H9 (cell line): ENCODE measurements at places on chromosomes 7 and 10.

GRCh38 chr10:112855134-112855533, 94.9 kb upstream of the TCF7L2 start:
- H3K4me1 ChIP-seq, result no peaks in the 10 kb centered on the region
- H3K27me3 ChIP-seq, result no peaks in the 10 kb centered on the region
- DNase-seq, result no peak
- H3K27ac ChIP-seq, result no peak overlapping the region
- peaks cover 2% of the 10 kb centered on the region; the same call in 2 of the 3 replicates for H3K36me3 ChIP-seq

DNA sequence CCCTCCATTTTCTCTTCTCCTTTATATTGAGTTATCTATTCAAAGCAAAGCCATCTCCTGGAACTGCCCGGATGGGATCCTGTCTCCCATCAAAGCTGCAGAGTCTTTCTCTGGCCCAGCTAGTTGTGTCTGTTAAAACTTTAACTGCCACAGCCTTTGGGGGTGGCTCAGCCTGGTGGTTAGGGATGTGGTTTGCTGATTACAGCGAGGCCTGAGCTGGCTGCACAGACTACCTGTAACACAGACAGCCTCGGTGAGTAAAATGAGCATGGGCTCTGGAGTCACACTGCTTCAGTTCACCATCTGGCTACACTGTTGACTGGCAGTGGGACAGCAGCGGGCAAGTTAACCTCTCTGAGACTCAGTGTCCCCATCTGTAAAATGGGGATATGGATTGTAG, 18.4 kb upstream of the HABP2 start:
- H3K27me3 ChIP-seq, result no peaks in the 10 kb centered on the region
- H3K36me3 ChIP-seq, result no peaks in the 10 kb centered on the region
- H3K27ac ChIP-seq, result no peak overlapping the region
- no peaks in the 10 kb centered on the region for H3K4me1 ChIP-seq

DNA sequence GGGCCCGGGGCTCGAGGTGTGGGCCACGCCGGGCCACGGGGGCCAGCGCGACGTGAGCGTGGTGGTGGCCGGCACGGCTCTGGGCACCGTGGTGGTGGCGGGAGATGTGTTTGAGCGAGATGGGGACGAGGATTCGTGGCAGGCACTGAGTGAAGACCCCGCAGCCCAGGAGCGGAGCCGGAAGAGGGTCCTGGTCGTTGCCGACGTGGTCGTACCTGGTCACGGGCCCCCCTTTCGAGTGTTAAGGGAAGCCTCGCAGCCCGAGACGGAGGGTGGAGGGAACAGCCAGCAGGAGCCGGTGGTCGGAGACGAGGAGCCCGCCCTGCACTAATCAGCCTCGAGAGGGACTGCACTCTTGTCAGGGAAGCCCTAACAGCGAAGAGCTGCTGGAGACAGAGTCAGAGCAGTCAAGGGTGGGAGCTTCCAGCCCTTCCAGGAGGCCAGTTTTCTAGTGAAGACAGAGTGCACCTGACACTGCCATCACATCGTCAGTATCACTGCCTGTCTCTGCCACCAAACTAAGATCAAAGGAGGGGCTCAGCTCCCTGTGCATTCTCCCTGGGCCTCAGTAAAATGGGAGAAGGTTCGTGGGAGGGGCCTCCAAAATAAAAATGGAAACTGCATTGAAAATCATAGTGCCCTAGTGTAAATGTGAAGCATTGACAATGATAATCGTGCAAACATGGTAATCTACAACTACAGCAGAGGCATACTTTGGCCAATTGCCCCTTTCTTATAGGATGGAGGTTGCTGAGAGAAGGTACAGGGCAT, 1.3 kb downstream of the MBLAC1 start:
- peaks cover 3% of the 10 kb centered on the region; the same call in 1 of the 2 replicates for H3K4me1 ChIP-seq
- H3K36me3 ChIP-seq, result peaks cover 2% of the 10 kb centered on the region; the same call in 1 of the 3 replicates
- no peaks in the 10 kb centered on the region; the same call in 1 of the 2 replicates for H3K27me3 ChIP-seq
- H3K4me3 ChIP-seq, result peak overlapping the region; percentile 98
- no peak overlapping the region for H3K27ac ChIP-seq

GRCh38 chr10:43229208-43230061, 37.4 kb downstream of the RASGEF1A start:
- peak; percentile 57 for DNase-seq
- H3K27ac ChIP-seq, result no peak overlapping the region
- no peaks in the 10 kb centered on the region; the same call in 1 of the 2 replicates for H3K4me1 ChIP-seq
- H3K36me3 ChIP-seq, result no peaks in the 10 kb centered on the region; the same call in 2 of the 3 replicates

- 0 out of 2 replicates have a peak, but pooled peaks cover 2% of the 10 kb centered on the region for H3K36me3 ChIP-seq
- H3K4me1 ChIP-seq, result no peaks in the 10 kb centered on the region
- H3K4me3 ChIP-seq, result no peak overlapping the region
- H3K27me3 ChIP-seq, result no peaks in the 10 kb centered on the region
These were observed 48.0 kb upstream of the CPXM2 start for GRCh38 chr10:123939591-123939990.

DNA sequence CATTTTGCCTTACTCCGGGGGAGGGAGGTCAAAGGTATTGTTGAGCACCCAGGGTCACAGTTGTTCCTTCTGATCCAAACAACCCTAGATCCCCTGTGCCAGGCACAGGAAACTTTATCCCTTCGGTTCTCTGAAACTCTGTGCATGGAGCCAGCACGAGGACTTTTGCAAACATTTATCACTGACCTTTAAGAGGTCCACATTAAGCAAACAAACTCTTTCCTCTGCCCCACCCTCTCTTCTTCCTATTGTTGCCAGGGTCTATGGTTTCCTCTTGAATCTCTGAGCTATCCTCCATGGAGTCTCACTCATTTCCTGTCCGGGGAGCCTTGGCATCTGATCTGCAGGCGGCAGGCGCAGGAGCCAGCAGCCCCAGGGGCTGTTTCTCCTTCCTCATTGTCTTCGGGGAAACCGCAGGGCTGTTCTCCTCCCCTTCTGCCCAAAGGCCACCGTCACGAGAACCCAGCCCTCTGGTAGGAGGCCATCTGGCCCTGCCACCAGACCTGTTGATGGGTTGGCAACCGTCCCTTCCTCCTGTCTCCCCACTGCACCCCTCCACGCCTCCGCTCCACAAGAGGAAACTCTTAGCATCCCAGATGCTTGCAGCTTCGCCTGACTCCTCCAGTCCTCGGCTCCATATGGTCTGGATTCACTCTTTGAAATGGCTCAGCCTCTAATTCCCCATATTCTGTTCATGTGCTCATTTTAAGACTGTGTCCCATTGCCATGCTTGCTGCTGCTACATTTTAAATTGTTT, 327.3 kb upstream of the NRP1 start:
- no peaks in the 10 kb centered on the region for H3K27me3 ChIP-seq
- H3K36me3 ChIP-seq, result peaks cover 4% of the 10 kb centered on the region; the same call in 1 of the 2 replicates
- H3K4me3 ChIP-seq, result no peak overlapping the region
- H3K4me1 ChIP-seq, result peaks cover 4% of the 10 kb centered on the region
- H3K27ac ChIP-seq, result no peak overlapping the region

DNA sequence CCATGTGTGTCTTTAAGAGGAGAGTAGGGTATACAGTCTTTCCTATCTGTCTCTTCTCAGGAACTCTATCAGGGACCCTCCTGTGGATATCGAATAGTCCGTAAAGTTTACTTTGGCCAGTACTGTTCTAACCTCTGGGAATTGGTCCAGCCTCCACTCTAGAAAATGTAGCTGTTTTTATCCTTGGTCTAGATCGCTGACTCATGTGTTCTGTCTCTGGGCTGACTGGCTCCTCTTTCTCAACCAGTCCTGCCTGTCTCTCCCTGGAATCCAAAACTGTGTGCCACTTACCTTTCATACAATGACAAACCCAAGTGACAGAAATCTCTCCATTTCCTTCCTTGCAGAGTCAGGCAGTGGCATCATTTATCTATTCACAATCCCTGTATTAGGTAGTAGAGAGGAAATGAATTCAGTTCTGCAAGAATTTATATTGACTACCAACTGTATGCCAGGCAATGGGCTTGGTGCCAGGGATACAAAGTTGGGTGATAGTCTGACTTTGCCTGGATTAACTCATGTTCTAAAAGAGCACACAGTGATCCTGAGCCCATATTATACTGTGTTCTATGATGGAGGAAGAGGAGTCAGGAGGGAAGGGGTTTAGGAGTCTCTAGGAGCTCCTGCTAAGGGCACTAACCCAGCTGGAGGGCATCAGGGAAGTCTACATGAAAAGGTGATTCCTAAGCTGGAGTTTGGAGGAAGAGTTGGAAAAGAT, 232.7 kb downstream of the LRMDA start:
- no peaks in the 10 kb centered on the region for H3K4me1 ChIP-seq
- H3K27ac ChIP-seq, result no peak overlapping the region
- H3K4me3 ChIP-seq, result no peak overlapping the region; the same call in 2 of the 3 replicates
- H3K27me3 ChIP-seq, result no peaks in the 10 kb centered on the region
- no peaks in the 10 kb centered on the region for H3K36me3 ChIP-seq
- DNase-seq, result no peak

GRCh38 chr10:49037187-49037586, 78.1 kb downstream of the VSTM4 start:
- H3K27ac ChIP-seq, result no peak overlapping the region
- H3K4me1 ChIP-seq, result no peaks in the 10 kb centered on the region
- H3K4me3 ChIP-seq, result no peak overlapping the region
- H3K27me3 ChIP-seq, result no peaks in the 10 kb centered on the region
- no peaks in the 10 kb centered on the region for H3K36me3 ChIP-seq

DNA sequence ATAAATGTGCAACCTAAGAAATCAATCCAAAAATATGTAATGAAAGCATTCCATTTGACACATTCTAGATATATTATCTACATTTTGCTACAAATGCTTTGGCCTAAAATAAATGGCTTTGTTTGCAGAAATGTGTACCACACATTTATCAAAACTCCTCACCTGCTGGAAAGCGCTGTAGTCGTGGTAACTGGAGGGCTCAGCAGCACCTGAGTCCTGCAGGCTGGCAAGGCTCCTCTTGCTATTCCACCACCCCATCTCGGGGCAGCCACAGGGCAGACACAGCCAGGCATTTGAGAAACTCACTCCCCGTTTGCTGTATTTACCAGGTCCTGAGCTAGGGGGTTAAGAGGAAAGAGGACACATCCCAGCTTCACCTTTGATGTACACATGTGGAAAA, 68.1 kb upstream of the TOMM7 start:
- H3K4me3 ChIP-seq, result no peak overlapping the region
- DNase-seq, result no peak
- no peak overlapping the region for H3K27ac ChIP-seq
- H3K27me3 ChIP-seq, result no peaks in the 10 kb centered on the region
- H3K4me1 ChIP-seq, result no peaks in the 10 kb centered on the region
